ENCODE measurements at places on chromosomes 5 and 9.
A peak's percentile ranks its signal among the peaks of the same experiment; 100 is the strongest.

GRCh38 chr5:109399092-109399759, 10.5 kb downstream of the PJA2 start:
- DNase-seq = no peak

DNA sequence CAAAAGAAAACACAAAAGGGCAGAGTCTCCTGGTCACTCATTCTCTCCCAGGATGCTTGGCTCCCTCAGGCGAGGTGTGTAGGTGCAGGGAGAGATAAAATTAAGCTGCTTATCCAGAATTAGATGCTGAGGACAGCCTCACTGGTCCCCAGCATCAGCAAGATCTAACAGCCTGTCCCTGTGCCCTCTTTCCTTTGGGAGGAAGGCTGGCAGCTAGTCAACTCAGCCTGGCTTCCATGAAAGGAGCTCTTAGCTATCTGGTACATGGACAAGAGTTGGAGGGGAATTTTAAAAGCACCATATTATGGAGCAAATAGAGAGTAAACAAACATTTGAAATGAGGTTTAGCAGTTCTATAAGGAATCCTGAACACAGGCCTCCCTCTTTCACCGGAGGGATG, 198.5 kb upstream of the PANK3 start:
- no peak for DNase-seq

- DNase-seq = no peak
Observed at GRCh38 chr5:93723005-93723404, 18.4 kb downstream of the POU5F2 start.

DNA sequence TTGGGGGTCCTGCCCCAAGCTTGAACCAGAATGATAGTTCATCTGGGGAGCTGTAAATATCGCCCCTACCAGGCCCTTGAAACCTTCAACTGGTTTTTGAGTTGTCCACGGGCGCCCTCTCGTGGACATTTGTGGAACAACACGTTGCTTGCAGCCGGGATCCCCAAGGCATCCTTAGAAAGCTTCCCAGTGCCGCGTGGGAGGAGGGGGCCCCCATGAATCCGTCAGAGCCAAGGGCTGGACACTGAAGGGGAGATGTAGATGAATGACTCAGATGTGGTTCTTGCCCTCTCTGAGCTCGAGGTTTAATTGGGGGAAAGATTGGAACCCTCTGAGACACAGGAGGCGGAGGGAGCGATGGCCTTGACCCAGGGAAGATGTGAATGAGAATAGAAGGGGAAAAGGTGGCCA, 31.8 kb upstream of the ORM1 start:
- no peak for DNase-seq

DNA sequence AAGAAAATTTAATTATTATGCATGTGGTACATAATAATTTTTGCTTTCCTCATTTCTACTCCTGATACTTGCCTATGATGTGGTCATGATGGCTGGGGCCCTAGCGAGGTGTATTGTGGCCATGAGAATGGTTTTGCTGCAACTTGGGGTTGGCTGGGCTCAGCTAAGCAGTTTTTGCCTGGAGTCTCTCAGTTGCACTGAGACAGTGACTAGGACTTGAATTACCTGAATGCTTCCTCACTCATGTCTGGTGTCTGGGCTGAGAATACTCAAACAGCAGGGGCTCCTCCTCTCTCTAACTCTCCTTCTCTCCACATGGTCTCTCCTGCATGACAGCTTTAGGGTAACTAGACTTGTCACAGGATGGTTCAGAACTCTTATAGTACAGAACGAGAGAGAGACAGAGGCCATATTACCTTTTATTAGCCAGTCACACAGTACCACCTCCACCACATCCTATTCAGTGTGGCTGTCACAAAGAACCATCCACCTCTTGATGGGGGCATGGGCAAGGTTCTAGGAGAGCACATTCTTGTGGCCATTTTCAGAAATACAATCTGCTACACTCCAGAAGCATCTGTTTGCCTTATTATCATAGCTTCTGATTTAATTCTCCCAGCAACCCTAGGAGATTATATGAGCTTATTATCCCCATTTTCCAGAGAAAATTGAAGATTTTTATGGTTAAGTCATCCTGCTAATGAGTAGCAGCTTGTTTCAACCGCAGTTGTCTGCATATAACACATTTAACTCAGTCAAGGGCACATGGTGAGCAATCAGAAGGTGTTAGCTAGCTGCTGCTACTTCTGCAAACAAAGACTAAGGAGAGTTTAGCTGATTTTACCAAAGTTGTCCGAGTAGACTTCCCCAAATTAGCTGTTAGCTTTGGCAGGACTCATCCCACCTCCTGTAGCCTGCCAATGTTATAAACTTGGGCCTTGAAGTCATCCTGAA, 245.1 kb downstream of the DOCK8 start:
- no peak for DNase-seq

DNA sequence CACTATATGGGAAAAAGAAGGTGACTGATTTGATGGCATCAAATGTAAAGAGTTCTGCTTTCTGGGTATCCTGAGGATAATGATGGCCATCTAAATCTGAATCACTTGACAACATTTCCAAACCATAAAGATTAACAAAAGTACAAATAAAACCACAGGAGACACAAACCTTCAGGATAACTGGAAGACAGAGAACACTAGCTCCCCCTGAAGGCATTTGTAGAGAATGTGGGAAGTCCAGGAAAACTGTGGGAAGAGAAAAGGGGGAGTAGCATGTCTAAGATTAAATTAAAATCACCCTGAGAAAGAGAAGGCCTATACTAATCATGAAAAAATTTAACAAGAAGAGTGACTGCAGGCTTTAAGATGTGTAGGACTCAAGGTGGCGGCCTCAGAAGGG, 116.2 kb downstream of the PRELID2 start:
- DNase-seq = no peak

- DNase-seq = no peak
Observed at GRCh38 chr9:121294866-121295661, 27.1 kb downstream of the GSN start.

DNA sequence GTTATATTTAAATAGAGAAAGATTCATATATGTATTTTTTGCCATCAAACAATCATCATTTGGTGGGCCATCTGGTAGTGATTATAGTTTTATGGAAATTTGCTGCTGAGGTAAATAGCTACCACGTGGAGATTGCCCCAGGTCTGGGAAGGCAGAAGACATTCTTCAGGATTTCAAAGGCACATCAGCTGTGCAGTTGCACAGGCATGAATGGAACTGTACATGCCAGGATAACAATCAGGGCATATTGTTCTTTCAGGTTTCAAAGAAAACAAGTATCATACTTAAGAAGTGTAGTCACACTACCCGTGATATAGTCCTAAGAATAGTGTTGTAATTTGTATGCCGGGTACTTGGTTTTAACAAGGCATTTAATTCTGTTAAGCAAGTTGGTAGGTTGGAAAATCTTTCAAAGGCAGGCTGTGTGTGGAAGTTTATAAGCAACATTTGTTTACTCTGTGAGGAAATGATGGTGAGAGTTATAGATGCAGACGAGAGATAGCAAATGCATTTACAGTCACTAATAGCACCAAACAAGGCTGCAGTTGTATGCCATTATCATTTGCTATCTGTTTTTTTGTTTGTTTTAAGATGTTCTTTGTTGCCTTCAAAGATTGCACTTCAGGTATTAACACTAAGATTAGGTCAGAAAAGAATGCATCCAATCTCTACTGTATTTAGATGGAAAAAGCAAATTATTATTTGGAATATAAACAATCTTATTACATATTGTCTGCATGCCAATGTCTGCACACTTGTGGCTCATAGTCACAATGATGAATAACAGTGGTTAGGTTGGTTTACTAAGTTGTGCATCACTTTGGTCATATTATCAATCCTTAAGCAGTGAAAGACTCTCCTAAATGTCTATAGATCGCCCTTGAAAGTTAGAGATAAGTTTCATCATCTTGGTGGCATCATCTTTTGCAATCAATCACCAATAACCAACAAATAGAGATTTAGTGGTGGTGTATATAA, 55.3 kb downstream of the RPS23 start:
- no peak for DNase-seq

- DNase-seq = no peak
Observed at GRCh38 chr5:78927657-78928282, 57.3 kb downstream of the ARSB start.

GRCh38 chr9:135085830-135086546, 1.5 kb upstream of the OLFM1 start:
- peak; percentile 25 for DNase-seq

- no peak for DNase-seq
Observed at GRCh38 chr5:149782895-149783586, 52.9 kb downstream of the PPARGC1B start.

DNA sequence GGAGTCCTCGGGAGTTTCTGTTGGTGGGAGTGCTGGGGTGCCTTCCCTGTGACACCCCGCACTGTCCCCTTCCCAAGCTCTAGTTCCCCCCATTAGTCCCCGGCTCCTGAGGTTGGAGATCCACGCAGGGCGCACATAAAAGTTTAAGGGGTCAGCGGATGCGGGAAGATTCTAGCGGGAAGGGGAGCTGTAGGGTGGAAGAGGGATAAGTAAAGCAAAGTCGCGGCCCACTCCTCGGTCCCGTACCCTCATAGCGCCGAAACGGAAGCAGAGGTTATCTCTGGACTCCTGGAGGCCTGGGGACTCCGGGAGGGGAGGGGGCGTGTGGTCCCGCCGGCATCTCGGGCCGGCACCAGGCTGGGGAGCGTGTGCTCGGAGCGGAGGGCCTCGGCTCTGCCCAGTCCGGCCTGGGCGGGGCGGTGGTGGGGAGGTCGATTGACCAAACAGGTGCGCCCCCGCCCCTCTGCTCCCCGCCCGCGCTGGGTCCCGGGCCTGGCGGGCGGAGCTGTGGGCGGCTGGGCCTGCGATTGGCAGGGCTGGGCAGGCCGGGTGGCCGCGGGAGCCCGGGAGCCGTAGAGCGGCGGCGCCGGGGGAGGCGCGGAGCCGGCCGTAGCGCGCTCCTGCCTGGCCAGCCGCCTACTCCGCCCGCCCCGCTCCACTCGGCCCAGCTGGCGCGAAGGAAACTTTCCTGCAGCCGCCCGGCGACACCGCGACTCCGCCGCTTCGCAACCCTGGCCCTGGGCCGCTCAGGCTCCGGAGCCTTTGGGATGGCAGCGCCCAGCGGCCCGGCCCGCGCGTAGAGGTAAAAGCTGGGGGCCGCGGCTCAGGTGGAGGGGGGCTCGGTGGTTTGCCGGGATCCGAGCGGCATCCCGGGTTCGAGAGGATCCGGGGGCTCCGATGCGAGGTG, 52.2 kb upstream of the DAB2IP start:
- no peak for DNase-seq

DNA sequence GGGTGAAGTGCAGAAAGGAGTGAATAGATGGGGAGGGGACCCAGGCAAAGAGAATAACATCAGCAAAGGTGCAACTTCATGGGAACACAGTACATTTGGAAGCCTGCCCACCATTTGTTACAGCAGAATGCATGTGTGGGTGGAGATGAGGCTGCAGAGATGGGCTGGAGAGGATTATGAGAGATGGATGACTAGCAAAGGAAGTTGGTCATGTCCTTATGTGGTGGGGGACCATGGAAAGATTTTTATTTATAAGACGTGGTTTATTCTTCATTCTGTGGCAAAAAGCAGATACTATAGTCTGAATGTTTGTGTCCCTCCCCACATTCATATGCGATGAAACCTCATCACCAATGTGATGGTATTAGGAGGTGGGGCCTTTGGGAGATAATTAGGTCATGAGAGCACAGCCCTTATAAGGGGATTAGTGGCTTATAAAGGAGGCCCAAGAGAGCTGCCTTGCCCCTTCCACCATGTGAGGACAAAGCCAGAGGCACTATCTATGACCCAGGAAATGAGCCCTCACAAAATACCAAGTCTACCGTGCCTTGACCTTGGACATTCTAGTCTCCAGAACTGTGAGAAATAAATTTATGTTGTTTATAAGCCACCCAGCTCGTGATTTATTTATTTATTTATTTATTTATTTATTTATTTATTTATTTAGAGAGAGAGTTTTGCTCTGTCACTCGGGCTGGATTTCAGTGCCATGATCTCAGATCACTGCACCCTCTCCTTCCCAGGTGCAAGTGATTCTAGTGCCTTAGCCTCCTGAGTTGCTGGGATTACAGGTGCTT, 483.7 kb downstream of the RAB3C start:
- DNase-seq = no peak

GRCh38 chr9:77907585-77907984, 124.0 kb downstream of the GNAQ start:
- DNase-seq = no peak

- no peak for DNase-seq
Observed at GRCh38 chr5:67215519-67216471, 19.2 kb upstream of the CD180 start.

DNA sequence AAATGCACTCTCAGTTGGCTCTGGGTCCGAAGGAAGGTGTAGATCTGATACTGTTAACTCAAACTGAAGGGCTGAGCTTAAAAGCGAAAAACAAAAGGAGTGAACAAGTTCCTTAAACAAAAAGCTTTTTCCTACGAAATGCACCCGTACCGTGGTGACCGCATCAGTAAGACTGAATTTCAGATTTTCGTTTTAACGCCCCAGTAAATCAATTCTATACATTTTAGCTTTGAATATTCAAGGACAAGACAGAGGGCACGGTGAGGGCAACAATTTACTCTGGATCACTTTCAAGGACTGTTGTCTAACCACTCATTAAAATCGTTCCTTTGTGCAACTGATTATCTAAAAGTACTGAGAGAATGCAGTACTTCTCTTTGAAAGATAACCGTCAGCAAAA, 1.9 kb downstream of the HOMER1 start:
- no peak for DNase-seq

All from NCI-H1436 treated with DMSO at 0.1 percent for 48 hours (cell line).